ENCODE measurements at places on chromosomes 3 and 15. TPM values are rescaled to one million over a fixed set of nuclear protein-coding genes. Genes with fewer than 3 reads are reported as not detected.

The KLF15 gene
- 32.4 TPM for total RNA-seq

The EPHB3 gene
- total RNA-seq = 1.6 TPM

The TP63 gene
- total RNA-seq = 0.31 TPM

The SEMA4B gene
- 41.2 TPM for total RNA-seq

The INKA1 gene
- 3.8 TPM for total RNA-seq

The GOLGA8Q gene
- not detected for total RNA-seq

The OXNAD1 gene
- total RNA-seq = 12.8 TPM

The LSAMP gene
- 4.7 TPM for total RNA-seq

The SLC2A2 gene
- total RNA-seq = not detected

The MOBP gene
- 0.10 TPM for total RNA-seq

GRCh38 chr3:14633819-14634424, 17.6 kb upstream of the CCDC174 start:
- DNase-seq = peak; percentile 71

DNA sequence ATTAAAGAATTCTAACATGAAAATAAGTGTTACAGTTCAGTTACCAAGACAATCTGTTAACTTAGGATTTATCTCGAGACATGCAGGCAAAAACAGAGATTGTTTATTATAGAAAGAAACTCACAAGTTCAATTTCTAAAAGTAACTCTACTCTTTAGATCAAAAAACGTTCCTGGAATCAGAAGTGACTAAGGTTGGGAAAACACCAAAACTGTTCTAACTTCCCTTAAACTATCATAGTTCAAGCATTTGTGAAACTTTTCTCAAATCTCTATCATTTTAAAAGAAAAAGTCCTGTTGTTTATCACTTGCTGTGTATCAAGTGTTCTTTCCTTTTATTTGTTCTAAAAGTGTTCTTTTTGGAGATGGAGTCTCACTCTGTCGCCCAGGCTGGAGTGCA, 8.7 kb downstream of the WDR82 start:
- DNase-seq = no peak

GRCh38 chr3:64266983-64267382, 41.7 kb upstream of the PRICKLE2 start:
- no peak for DNase-seq

GRCh38 chr3:14441240-14441919, 39.0 kb downstream of the SLC6A6 start:
- DNase-seq = no peak

DNA sequence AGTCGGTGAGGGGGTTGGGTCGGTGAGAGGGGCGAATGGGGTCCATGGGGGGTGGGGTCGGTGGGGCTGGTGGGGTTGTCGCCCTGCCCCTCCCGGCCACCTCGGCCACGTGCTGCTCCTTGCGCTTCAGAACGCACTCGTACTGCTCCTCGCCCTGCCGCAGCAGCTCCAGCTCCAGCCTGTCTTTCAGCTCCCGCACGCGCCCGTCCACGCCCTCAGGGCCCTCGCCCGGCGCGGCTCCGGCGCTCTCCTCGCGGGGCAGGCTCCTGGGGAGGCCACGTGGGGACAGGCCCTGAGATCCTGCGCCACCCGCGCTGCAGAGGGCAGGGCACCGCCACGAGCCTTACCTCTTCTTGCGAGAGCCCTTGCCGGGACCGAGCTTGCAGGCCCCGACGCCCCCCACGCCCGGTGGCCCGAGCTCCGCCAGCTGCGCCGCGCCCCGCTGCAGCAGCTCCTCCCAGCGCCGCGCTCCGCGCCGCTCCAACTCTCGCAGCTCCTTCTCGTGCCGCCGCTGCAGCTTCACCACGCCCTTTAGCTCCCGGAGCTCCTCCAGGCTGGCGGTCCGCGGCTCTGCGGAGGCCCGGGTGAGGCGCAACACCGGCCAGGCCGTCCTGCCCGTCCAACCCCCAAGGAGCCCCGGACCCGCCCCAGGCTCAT, 8.2 kb upstream of the ANKRD63 start:
- DNase-seq = peak; percentile 62

GRCh38 chr3:41202834-41203345, 3.6 kb downstream of the CTNNB1 start:
- no peak for DNase-seq

DNA sequence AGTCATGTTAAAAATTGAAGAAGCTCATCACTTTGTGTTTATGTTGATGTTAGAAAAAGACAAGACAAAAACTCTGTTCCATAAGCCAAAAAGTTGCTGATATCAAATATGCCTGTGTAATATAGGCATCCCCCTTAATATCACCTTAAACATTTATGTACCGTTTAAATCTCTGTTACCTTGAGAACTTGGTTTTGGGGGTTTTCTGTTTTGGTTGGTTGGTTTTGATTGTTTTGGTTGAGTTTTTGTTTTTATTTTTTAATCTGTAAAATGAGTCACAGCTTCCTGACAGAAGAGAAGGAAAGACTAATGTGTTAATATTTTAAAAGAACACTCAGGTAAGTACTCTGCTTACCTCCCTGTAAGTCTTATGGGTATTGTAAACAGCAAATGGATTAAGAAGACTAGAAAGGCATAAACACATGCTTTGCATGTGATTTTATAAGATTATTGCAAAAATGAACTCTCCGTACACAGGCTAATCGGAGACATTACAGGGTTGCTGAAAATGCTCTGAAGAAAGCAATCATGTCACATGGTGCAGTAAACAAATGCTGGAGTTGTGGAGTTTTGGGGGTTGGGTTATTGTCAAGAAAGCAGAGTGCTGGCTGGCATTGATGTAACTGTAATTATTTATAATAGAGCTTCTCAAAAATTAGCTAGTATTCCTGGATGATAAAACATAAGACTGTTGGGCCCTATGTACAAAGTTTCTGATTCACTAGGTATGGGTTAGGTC, 69.5 kb upstream of the MBNL1 start:
- DNase-seq = no peak

DNA sequence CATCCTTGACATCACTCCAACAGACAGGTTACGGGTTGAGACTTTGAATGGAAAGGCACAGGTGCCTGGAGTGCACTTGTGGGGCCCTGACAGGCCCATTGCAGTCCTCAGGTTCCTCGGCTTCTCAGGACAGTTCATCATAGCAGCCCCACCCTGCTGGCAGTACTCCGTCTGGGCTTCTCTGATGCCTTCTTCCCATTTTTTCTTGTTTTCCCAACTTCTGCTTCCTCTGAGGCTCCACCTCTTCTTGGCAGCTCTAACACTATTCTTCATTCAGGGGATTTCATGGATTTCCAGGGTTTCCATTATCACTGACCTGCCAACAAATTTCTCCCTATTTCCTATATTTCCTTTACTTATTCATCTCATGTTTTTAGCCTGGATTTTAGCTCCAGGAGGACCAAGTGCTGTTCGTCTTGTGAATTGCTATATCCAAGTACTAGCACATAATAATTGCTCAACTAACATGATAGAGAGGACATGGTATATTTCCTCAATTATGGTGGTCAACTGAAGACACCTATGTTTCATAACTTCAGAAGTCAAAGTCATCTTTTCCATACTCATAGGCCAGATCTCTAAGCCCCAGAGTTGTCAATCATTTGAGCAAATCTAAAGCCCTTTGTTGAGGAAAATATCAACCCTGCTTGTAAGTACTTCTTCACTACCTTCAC, 16.2 kb downstream of the NCEH1 start:
- no peak for DNase-seq

GRCh38 chr3:47855461-47856383, 52.8 kb downstream of the DHX30 start:
- no peak for DNase-seq

DNA sequence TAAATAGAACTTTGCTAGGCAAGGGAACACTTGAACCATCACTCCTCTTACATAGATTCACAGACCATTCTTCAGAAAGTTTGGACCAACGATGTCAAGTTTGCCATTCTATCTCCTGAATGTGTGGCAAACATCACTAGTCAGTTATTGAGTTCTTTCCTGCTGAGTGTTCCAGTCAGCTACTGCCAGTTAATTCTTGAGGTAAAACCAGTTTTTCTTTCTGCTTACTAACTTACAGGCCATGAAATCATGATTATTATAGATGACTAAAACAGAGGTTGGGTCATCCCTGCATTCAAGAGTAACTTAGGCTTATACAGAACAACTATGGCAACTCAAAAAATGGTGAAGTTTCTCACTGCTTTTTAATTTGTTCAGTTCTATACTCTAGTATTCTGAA, 88.2 kb downstream of the AP4E1 start:
- DNase-seq = no peak

DNA sequence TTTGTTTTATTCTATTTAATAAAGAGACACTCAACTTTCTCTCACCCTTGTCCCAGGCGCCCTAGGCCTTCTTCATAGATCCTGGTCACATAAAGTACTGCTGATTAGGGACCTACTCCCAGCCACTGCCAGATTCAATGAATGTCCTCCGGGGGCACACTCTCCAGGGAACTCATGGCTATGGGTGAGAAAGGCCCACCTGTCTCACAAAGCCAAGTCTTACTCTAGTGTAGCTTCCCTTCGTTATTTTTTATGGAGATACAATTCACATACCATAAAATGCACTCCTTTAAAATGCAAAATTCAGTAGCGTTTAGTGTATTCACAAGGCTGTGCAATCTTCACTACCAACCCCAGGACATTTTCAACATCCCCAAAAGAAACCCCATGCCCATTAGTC, 87.8 kb downstream of the ADCY5 start:
- DNase-seq = no peak

DNA sequence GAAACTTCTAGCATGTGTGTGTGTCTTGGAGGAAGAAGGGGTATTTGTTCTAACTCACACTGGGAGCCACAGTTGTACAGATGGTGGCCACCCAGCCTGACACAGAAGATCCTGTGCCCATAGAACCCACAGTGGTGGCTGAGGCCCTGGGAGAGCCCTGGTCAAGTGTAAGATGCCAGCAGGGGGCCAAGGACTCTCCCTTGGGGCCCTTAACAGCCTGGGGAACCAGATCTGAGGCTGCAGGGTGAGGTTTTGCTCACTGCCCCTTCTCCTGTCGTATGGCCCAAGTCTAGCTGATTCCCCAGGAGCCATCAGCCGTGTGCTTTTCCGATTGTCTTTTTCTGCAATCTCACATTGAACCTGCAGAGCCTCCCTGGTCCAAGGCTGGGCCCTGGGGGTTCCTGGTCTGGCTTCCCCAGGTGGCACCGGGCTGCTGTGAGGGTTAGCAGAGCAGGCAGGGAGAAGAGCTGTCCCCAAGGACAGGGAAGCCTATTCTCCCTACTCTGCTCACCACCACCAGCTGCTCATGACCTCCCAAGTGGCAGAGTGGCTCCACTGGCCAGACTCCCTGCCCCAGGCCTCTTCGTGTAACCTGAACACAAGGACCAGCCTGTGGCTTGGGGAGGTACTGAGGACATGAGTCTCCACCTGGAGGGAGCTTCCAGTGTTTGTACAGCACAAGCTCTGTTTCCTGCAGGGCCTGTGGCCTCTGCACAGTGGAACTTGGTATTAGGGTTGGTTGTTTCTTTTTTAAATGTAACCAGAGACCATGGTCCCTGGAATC, 51.9 kb downstream of the CA12 start:
- DNase-seq = no peak

DNA sequence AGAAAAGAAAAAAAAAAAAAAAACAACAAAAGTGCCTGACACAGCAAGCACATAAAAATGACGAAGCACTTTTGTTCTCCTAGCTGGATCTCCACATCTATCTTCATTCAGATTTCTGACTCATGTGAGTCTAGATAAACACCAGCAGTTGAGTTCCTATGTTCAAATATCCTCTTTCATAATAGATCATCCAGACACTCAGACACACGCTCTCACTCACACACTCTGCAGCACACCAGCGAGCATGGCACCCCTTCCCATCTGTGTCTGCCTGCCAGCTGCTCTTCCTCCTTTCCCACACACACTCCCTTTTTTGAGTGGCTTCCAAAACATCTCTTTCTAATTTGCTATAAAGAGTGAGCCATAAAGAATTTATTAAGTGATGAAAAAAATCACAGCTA, 19.8 kb upstream of the CELF6 start:
- DNase-seq = no peak

- no peak for DNase-seq
Observed at GRCh38 chr15:60083318-60083717, 79.2 kb downstream of the FOXB1 start.

DNA sequence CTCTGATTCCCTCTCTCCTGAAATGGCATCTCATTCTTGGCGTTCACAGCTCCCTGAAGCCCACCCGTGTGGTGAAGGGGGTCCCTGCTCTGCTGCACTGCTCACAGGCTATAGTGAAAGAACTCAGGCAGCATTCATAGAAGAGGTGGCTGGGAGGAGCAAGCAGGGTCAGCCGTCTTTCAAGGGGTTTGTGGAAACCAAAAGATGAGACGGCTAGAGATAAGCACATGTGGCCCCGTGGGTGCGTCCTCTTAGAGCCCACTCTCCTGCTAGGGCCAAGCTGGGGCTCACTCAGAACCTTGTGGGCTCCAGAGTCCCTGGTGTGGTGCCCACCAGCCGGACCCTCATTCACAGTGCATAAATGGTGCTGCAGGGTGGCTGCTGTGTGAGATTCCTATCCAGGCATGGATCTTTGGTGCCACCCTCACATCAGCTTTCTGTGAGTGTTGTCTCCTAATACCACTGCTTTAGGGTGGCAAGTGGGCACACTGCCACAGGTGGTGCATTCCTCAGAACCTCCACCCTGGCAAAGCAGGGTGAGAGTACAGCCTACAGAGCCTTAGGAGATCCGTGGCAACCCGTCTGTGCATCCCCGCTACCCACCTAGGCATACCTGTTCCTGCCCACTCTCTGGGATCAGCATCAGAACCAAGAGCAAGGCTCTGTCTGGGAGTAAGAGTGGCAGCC, 11.2 kb upstream of the SEMA4B start:
- DNase-seq = no peak

DNA sequence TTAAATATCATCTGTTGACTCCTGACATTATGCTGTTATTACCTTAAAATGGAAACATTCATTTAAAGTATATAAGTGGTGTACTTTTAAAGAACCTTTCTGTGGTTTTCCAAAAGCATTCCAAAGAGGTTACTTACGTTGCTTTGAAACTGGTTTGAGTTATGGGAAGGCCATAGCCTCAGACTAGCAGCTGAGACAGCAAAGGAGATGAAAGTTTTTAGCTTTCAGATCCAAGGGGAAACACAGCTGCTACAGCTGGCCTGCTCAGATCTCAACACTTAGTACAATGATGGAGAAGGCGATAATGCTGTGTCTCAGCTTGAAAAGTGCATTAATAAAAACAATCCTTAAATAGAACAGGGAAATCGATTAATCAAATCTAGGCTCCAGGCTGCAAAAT, 921.1 kb downstream of the ROBO1 start:
- DNase-seq = no peak

- DNase-seq = no peak
Observed at GRCh38 chr3:130084436-130084980, 2.9 kb downstream of the ALG1L2 start.

DNA sequence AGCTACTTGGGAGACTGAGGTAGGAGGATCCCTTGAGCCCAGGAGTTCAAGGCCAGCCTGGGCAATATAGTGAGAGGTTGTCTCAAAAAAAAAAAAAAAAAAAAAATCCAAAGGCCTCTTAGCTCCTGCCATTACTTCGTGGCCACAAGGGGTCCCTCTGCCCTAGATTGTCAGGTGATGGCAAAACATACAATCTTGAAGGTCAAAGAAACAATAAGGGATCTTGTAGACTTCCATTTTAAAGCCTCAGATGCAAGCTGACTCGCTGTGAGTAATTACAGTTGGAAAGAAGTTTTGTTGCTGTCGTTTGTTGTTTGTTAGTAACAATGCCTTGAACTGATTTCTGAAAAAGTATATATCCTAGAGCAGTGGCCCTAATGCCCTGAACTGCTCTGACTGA, 55.9 kb upstream of the PLCL2 start:
- DNase-seq = no peak

GRCh38 chr3:112498914-112499711, at the start of gene BTLA:
Gene BTLA (minus strand): TSS chr3:112499472. CDS start chr3:112499358, 114 bp downstream.
- DNase-seq = no peak

Measured in left cardiac atrium (tissue), 4 donors.